Activated naive CD8-positive, alpha-beta T cell treated with anti-CD3 and anti-CD28 coated beads, Interleukin-2, amount 50 U/mL, for 24 hours (primary cell): ENCODE measurements at places on chromosomes 2 and 18.

DNA sequence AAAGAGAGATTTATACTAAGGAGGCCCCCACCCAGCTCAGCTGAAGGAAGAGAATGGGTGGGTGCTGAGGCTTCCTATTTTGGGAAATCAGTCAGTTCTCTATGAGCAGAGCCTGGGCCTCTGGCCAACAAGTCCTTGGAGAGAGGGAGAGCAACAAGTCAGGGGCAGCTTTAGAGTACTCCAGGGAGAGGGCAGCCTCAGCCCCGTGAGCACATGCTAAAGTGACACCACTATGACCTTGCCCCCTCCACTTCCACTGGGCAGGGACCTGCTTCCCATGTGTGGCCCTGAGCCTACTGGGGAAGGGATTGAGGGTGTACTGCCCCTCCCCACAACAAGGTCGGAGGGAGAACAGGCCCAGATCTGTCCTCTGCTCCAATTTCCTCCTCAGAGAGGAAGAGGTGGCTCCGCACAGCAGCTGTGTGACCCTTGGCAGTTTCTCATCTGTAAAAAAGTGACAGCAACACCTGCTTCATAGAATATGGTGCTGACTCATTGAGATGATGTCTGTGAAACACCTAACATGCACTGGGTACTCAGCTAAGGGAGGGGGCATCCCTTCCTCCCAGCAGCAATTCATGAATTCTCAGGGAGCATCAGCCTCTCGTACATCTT lies 72.9 kb downstream of the CLHC1 start:
- no peak for DNase-seq

DNA sequence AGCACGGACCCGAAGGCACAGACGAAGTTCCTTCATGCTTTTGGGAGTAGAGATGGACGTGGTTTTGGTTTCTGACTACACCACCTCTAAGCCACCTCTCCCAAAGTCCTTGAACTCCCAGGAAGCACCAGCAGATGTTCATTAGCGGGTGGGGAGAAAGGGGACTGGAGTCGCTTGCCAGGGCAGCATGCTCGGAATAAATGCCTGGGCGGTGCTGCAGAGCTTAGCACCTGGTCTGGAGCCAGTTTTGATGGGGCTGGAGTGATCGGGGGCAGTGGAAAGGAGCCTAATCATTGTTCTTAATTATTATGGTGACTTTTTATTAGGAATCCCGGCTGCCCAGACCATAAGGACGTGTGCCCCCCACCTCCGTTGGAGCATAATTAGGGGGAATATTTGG lies 220.8 kb downstream of the TFCP2L1 start:
- no peak for DNase-seq

DNA sequence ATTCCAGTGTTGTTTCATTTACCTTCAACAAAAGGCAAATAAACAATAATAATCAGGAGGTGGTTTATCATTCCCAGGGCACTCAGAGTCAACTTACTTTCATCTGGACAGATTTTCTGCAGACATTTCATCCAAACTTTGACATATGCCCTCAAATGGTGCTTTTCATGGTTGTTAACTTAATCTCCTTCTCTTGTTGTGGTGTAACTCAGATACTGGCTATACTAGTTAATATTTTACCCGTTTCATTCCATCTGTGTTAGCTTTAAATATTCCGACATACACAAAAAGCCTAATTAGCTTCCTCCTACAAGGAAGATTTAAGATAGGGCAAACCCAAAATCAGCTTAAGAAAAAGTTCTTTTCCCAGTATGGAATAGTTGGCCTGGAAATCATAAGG lies 44.4 kb upstream of the RPE start:
- no peak for DNase-seq

DNA sequence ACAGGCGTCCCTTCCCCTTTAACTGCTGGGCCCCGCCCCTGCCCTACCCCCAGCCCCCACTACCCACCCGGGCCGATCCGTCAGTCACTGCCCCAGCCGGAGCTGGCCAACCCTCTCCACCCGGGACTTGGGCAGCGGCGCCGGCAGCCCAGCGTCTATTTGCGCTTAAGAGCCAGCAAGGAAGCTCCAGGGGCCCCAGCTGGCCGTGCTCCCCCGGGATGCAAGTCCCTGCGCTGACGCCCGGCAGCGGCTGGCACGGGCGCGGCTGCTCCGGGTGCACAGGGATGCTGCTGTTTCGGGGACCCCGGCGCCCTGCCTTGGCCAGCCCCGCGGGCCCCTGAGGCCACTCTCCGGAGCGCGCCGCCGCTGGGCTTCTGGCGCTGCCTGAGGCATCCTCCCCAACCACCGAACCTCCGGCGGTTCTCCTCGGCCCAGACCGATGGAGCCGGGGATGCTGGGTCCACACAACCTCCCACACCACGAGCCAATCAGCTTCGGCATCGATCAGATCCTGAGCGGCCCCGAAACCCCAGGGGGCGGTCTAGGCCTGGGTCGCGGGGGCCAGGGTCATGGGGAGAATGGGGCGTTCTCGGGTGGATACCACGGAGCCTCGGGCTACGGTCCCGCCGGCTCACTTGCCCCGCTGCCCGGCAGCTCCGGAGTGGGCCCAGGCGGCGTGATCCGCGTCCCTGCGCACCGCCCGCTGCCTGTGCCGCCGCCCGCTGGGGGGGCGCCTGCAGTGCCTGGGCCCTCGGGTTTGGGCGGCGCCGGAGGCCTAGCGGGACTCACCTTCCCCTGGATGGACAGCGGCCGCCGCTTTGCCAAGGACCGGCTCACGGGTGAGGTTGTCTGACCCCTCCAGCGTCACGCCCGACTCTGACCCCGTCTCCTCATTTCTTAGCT lies at the start of gene TLX2:
Gene TLX2, plus strand, starts transcription at position 83 of the 903 bp plus-strand sequence. Its CDS starts 357 bp downstream, at position 440.
- no peak for DNase-seq

GRCh38 chr2:142572346-142573132 lies 304.9 kb upstream of the KYNU start:
- DNase-seq = no peak

GRCh38 chr2:163312713-163313112 lies 423.1 kb downstream of the FIGN start:
- DNase-seq = no peak

DNA sequence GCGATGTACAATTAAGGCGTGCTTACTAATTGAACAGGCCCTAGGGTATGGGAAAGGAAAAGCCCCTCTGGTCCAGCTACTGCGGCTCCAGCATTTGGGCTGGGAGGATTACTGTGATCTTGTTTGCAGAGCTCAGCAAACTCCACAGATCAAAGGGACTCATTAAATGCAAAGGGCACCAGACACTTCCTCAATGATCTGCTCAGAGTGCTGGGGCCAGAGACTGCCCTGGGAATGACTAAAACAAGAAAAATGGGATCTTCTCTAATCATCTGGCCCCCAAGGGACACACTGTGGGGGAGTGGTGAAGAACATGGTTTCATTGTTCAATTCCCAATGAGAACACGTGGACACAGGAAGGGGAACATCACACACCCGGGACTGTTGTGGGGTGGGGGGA lies 85.0 kb downstream of the MARCHF4 start:
- no peak for DNase-seq

- no peak for DNase-seq
Measured at GRCh38 chr18:60446821-60447220, 74.2 kb upstream of the MC4R start.

DNA sequence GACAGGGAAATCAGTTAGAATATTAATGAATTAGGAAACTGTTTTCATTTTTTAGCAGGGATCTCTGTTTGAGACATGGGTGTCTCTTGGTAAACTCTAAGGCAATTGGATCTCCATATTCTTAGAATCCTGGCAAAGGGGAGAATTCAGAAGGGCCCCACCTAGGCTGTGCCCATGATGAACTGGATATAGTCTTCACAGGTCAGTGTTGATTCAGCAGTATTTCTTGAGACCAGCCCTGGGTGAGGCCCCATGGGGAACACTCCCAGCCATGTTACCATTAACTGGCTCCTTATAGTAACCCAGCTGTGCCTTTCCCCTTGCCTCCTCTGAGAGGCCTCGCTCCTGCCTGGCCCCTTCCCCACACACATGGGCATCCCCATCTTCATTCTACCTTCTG lies 76.7 kb downstream of the TCF7L1 start:
- DNase-seq = no peak

DNA sequence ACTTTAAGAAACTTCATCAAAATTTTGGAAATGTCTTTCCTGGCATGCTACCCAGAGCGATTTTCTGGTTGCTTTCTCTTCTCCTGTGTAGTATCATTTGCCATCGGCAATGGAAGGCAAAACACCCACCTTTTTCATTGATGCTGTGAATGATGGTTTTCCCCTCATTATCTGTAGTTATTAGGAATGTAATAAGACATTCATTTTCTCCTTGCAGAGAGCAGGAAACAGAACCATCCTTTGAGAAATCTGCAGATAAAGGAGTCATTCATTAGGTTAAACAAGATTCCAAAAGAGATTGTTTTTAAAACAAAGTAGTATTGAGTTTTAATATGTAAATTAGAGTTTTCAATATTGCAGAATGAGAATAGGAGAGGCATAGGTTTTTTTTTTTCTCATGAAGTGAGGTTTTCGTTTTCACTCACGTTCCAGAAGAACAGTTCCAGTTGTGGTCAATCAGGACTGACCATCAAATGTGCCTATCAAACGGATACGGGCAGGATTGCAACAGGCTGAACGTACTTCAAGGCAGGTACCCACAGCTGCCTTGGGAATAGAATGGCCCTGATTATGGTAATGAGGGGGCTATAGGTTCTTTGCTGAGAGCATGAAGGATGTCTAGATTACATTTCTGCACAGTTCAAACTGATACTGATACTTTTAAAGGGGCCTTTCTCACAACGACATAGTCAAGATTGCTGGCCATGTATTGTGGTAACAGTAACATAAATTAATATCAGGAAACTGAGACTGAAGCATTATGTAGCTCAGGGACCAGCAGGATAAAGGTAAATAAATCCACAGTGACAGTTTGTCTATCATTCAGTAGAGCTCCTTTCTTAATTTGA lies 49.8 kb upstream of the PLA2R1 start:
- no peak for DNase-seq

- no peak for DNase-seq
Measured at GRCh38 chr2:208315081-208315788, 49.2 kb downstream of the PIKFYVE start.

GRCh38 chr2:206257350-206257749 lies 17.1 kb upstream of the ZDBF2 start:
- no peak for DNase-seq

DNA sequence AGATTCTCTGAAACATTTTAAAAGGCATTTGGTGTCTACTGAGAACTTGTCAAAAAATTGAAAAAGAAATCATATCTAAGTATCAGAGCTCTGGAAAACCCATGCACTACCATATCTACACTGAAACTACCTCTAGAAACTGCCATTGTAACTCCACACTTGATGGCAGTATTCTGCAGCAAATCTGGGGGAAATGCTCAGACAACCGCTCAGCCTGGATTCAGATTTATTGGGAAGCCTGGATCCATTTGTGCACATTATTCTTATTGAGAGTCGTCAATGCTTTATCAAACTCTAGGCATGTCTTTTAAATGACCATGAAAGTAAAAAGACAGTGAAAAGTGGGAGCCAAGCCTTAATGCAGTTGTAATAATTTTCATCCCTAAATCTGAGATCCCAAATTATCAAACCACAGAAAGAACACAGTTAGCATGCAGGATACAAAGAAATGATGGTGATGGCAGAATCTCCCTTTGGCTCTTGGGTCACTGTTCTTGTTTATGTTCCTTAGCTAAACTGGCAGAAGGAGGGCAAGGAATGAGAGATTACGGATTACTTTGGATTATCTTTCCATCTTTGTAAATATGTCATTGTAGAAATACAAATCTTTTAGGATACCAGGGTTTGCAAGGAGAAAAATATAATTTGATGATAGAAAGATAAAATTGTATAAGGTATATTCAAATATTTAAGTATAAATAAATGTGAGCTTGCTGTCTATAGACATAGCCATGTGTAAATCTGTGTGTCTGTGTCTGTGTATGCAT lies 512.1 kb upstream of the SYT4 start:
- DNase-seq = no peak

GRCh38 chr18:32724071-32724749 lies 48.6 kb downstream of the KLHL14 start:
- DNase-seq = no peak

- no peak for DNase-seq
Measured at GRCh38 chr18:77054288-77054605, 78.3 kb downstream of the MBP start.

DNA sequence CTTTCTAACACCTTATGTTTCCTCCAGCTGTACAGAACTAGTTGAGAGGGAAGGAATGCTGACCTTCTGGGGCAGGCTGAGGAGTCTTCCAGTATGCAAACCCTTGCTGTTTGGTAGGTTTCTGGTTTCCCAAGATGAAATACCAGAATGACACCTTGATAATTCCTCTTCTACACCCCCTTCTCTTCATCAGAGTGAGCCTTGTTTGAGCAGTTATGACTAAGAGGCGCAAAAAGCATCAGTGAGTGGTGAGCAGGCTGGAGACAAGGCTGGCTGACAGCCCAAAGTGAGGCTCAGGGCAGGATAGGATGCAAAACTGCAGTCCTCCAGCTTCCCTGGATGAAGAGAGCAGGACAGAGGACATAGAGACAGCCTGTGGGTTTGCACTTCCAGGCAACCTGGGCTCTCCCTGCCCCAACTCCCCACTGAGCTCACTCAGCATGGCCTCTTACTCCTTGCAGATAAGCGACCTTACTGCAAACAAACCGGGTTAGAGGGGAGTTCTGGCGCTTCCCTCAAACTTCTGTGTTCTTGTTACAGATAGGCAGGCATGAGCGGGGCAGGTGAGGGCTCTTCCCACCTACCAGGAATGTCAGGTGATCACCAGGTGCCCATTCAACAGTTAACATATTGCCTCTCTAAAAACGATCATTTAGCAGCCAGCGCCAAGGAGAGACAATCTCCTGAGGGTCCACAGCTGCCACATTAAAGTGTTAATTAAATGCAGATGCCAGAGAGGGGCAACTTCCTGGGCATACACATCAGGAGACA lies 5.4 kb downstream of the MPPE1 start:
- no peak for DNase-seq

GRCh38 chr2:69390471-69390870 lies 3.4 kb upstream of the GFPT1 start:
- no peak for DNase-seq

- DNase-seq = no peak
Measured at GRCh38 chr2:187586011-187586641, 31.9 kb upstream of the TFPI start.

GRCh38 chr2:121475811-121476571 lies 54.7 kb upstream of the RNU4ATAC start:
- DNase-seq = no peak

DNA sequence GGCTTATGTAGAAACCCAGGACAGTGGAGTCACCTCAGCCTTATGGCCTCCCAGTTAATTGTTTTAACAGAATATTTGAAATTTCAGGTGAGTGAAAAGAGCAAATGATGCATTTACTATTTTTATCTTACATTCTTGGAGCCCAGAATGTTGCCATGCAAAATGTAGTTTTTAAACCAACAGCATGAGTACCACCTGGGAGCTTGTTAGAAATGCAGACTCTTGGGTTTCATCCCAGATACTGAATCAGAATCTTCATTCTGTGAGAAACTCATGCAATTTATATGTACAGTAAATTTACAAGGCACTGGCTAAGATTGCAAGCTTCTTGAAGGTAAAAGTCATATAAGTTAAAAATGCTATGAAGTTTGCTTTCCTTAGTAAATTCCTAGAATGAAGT lies 654.5 kb upstream of the CDH2 start:
- DNase-seq = no peak
